ENCODE measurements at places on chromosomes 6 and 20.

- DNase-seq, result no peak
These were observed 28.7 kb downstream of the SAYSD1 start for GRCh38 chr6:39086294-39086693.

DNA sequence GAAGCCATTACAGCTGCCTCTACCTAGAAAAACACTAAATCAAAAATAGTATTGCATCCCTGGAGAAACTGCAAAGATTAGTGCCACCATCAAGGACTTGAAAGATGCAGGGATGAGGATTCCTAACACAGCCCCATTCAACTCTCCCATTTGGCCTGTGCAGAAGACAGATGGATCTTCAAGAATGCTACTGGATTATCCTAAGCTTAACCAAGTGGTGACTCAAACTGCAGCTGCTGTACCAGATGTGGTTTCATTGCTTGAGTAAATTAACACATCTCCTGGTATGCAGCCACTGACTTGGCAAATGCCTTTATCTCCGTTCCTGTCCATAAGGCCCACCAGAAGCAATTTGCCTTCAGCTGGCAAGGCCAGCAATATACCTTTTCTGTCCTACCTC, 117.4 kb downstream of the TBC1D32 start:
- peak; percentile 86 for DNase-seq

DNA sequence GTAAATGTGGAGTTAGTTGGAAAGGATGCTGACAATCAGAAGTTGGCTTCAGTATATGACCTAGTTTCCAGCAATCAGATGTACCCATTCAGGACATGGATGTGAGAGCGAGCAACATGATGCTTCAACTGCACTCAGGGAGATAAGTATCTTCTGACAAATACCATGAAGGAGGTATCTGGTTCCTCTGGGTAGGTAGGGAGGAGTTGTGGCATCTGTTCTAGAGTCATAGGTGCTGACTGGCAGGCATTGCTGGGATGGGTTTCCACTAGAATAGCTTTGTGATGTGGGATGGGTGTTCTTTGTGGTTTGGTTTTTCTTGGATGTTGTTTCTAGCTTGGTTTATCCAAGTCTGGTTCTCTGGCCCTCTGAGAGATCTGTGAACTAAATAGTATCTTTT, 3.9 kb upstream of the REV3L start:
- no peak for DNase-seq

GRCh38 chr6:79574630-79575225, 37.5 kb upstream of the LCA5 start:
- peak; percentile 75 for DNase-seq

- DNase-seq, result no peak
These were observed 818.0 kb downstream of the MAFB start for GRCh38 chr20:39871013-39871412.

All from HCEC 1CT (cell line).